Fibroblast of skin of right quadriceps (primary cell): ENCODE measurements at places on chromosomes 2 and 18.

DNA sequence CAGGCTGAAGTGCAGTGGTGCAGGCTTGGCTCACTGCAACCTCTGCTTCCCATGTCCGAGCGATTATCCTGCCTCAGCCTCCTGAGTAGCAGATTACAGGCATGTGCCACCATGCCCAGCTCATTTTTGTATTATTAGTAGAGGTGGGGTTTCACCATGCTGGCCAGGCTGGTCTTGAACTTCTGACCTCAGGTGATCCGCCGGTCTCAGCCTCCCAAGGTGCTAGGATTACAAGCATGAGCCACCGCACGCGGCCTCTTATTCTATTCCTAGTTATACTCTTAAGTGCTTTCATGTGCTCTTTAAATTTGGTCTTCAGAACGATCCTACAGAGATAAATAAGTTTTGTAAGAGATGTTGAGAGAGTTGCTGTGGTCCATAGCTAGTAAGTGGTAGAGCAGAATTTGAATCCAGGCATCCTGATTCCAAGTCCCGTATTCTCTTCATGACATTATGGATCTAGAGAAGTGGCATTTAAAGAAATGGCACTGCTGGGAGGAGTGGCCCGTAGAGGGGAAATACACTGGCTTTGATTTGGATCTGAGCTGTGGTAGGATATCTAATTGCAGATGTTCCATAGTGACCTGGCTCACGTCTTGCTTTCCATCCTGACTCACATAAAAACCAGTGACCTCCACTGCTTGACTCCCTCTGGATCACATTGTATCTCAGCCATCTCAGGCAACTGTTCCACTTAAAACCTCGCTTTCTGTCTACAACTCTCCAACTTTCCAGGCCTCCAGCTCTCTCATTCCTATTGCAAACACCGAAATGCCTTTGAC is 22.8 kb upstream of the ME2 start:
- no peak for DNase-seq

- DNase-seq: peak; percentile 81
Measured at GRCh38 chr2:40034198-40034597, 255.1 kb upstream of the THUMPD2 start.

DNA sequence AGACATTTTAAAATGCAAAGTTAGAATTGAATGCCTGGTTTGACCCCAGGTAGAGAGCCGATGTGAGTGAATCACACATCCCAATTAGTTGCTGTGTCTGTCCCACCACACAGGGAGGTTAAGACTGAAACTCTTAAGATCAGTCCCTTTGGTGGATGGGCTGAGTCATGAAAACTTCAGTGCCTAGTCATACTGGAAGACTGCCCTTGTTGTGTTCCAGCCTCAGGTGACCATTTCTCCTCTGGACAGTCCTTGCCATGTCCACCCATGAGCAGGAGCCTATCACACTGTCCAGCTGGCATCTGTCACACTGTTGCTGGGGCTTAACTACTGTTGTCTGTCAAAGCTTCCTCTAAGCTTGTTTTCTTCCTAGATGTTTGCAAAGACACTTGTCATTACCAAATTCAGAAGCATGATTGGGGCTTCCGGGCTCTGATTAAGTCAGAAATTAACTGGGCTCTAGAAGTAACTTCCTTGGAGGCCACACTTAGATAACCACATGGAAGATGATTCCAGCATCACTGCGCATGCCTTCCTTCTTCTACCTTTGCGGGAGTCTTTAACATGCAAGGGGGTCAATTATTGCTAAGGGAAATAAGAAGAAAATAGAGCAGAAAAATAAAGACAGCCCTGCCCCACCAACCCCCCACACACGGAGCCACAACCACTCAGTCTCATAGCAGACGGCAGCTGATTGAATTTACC is 21.3 kb downstream of the CYRIA start:
- no peak for DNase-seq

DNA sequence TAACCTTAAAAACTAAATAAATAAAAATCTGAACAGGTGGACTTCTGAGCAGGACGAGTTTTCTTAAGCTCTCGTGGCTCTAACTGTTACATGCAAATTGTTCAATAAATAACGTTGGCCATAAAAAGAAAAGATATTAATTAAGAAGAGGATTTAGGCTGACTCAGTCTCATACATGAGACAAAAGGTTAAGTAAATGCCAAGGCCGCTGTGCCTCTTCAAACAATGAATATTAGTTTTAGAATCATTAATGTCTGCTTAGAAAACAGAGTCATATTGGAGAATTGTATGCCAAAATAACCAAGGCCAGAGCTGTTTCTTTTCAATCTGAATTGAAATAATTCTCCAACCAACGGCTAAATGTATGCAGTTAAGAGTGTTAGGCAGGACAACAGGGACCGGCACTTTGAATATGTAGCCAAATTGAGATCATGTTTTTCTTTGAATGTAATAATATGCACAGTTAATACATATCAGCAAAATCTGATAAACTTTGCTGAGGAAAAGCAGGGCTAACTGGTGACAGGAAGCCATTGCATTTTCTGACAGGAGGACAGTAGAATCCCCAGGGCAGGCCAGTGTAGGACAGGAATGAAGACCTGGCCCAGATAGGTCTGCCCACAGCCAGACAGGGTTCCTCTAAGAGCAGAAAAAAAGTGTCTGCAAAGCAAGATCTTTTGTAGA is 1041.4 kb upstream of the FANCL start:
- no peak for DNase-seq

GRCh38 chr2:155839991-155840390 is 492.5 kb downstream of the NR4A2 start:
- no peak for DNase-seq
